ENCODE measurements at places on chromosomes 2 and 18.

DNA sequence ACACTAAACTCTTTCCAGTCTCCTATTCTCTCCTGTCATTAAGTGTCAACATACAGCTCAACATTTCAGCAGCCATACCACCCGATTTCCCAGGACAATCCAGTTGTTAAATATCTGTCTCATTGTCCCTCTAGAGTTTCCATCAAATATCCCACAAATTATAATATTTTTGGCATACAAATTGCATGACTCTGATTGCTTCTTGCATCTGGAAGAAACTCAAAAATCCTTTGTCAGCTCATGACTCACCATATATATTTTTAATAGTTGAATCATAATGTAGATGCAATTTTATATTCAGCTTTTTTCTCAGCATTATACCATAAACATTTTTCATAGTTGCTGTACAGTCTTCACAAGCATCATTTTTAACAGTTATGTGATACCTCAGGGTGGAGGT lies 7.2 kb downstream of the SLC30A3 start:
- no peak for DNase-seq

GRCh38 chr2:102771114-102771513 lies 9.3 kb downstream of the TMEM182 start:
- DNase-seq: no peak

DNA sequence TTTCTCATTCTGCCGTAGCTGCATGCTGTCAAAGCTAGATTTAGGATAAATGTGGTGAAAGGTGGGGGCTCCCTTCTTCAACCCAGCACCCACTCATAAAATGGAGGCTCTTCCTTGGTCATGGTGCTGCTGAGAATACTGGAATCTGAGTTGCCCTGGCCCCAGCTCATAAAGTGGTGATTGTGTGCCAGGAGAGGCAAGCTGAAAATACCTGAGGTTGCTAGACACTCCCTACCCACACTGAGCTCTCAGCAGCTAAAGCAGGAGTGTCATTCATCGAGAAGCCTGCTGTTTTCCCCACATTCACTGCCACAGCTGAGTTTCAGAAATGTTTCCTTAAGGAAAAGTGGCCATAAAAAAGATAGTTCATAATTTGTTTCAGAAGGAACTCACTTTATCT lies 297.1 kb upstream of the RBMS1 start:
- DNase-seq: no peak

- DNase-seq: no peak
Measured at GRCh38 chr2:150478200-150478974, 9.1 kb downstream of the RND3 start.

DNA sequence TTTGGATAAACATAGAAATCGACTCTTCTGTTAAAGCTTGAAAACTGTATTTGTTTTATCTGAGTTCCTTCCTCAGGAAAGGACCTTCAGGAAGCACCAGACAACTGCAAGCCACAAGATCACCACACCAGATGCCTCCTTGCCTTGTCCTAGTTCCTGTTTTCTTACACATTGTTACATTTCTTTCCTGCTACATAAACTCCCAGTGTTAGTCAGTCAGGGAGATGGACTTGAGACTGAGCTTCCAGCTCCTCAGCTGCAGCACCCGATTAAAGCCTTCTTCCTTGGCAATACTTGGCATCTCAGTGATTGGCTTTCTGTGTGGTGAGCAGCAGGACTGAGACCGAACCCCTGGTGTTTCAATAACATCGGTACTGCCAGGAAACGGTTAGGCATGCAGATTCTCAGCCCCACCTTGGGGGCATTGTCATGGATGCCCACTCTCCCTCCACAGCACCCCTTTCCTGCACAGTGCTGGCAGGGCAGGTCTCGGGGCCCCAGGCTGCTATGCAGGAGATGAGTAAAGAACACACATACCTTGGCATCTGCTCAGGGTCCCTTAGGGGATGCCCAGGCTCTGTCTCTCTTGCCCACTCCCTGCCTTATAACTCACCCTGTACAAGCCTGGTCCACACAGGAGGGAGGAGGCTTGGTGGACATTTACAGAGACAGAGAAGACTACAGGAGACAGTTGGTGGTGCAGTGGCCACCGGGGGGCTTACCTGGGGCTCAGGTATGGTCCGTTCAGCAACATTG lies 32.6 kb downstream of the ANKMY1 start:
- DNase-seq: no peak

DNA sequence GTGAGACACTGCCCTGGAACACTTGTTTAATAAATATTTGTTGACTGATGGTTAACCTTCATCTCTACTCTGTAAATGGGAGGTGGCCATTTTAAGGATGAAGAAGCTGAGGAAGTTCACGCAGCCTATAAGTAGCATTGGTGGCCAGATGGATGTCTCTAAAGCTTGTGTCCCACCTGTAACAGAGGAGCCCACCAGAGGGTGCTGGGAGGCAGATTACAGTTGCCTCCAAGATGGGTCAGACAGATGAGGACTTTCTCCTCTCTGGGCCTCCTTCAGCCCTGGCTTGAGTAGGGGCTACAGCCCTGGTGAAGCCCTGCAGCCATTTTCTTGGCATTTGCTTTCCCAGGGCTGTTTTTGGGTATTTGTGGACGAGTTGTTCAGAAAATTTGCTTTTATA lies 45.0 kb upstream of the MCFD2 start:
- no peak for DNase-seq

DNA sequence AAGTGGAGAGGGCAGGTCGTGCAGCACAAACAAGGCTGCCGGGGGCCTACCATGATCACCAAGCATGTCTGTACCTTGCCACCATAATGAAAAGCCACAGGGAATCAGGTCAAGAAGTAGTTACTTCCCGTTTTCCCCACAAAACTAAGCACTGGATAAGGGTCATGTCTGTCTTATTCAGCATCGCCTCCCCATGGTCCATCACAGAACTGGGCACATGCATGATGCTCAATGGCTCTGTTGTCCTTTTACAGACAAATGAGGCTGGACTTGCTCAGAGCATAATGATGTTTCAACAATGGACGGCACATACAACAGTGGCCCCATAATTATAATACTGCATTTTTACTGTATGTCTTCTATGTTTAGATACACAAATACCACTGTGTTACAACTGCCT lies 27.5 kb downstream of the REEP1 start:
- no peak for DNase-seq

DNA sequence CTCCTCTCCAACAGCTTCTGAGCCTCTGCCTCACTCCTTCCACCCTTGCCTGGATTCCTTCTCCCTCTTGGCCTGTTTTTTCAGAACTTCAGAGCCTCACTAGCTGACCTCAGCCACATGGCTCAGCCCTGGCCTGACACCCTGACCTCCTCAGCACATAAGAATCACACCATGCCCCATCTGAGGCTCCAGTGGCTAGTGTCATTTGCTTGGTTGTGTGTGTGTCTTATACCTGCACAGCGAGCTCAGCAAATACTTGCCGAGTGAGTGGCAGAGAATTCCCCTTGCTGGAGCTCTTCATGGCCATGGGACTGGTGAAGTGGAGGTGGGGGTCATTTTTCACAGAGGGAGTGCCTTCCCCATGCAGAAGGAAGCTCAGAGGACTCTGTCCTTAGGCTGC lies 70.2 kb downstream of the CELF4 start:
- DNase-seq: no peak

- DNase-seq: no peak
Measured at GRCh38 chr2:112924821-112925220, 13.9 kb downstream of the IL37 start.

DNA sequence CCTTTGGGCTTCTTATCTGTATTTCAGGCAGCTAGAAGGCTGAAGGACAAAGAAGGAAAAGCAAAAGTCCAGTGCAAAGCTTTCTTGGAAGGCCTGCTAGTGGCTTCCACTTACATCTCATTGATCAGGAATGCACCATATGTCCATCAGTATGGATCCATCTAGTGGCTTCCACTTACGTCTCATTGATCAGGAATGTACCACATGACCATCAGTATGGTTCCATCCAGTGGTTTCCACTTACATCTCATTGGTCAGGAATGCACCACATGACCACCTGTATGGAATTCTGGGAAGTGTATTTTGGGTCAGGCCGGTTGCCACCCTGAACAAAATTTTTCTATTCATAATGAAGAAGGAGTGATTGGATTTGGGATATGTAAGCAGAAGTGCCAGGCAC lies 70.6 kb downstream of the LYPD6 start:
- DNase-seq: no peak

DNA sequence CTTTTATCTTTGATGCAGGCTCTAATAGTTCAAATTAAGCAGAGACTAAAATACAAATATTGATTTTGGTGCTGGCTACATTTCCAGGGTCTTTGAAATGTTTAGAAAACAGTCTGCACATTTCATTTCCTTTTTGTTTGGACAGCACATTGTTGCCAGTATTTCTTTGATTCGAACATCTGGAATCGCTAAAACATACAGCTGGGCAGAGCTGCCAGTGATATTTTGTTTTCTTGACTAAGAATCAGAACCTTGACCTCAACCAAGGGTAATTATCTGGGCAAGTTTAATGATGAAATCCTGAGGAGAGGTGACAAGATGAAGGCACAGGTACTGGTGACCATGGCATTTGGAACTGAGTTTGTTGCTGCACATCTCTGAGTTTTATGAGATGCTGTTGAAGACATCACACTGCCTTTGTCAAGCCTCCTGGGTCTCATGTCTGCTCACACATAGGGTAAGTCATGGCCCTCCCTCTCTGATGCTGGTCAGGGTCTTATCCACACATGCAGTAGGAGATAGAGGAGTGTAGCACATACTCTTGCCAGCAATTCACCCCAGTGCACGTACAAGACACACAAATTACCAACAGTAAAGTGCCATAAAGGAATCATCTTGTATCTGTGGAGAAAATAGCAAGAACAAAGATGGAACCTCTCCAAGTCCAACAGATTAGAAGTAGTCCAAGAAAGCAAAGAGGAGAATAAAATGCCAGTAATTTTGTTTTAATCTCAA lies 391.9 kb downstream of the RND3 start:
- DNase-seq: no peak

DNA sequence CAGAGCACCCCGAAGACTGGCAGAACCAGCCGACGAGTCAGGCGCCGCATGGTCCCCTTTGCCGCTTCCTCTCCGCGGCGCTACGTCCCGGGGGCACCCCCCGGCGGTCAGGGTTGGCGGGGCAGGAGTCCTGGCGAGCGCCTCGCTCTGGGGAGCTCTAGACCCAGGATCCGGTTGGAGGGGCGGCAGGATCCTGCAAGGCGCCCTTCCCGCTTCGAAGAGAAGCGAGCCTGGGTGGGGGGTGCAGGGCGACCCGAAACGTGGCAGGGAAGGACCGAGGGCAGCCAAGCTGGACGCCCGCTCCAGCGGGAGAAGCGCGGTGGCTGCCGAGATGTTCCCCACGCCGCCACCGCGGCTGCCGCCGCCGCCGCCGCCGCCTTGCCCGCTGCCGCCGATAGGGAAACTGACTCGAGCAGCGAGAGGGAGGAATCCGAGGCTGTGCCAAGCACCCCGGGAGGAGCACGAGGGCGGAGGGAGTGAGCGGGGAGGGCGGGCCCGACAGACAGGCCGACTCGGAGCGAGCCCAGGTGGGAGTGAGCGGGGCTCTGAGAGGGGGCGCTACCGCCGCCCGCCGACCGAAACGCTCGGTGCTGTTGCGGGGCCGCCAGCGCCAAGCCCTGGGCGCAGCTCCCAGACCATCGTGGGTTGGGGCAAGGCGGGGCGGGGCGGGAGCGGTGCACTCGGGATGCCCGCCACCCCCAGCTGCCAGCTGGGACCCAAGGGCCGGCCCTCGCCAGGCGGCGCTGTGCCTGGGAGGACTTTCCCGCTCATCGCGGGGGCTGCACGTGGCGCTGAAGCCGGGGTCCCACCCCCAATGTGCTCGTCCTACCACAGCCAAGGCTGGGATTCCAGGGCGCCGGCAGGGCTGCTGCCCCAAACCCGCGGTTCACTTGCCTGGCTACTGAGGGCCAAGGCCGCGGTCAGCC lies at the start of gene GALNT14:
TSS of gene GALNT14 (minus strand) at position 404 of the 926 bp plus-strand sequence. CDS start at position 50, 354 bp downstream.
- DNase-seq: no peak

- DNase-seq: no peak
Measured at GRCh38 chr18:77144046-77144445, 11.5 kb upstream of the MBP start.

DNA sequence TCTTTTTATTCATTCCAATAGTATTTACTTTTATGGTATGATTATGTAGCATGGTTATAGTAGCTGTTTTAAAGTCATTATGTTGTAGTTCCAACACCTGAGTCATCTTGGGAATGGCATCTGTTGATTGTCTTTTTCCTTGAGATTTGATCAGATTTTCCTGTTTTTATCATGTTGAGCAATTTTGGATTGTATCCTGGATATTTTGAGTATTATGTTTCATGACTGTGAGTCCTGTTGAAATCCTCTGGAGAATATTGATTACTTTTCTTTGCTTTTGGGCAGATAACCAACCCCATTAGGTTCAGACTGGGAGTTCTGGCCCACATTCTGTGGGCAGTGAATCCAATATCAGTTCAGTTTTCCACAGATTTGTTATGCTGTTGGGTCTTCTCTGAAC lies 163.2 kb upstream of the SPRED2 start:
- no peak for DNase-seq

DNA sequence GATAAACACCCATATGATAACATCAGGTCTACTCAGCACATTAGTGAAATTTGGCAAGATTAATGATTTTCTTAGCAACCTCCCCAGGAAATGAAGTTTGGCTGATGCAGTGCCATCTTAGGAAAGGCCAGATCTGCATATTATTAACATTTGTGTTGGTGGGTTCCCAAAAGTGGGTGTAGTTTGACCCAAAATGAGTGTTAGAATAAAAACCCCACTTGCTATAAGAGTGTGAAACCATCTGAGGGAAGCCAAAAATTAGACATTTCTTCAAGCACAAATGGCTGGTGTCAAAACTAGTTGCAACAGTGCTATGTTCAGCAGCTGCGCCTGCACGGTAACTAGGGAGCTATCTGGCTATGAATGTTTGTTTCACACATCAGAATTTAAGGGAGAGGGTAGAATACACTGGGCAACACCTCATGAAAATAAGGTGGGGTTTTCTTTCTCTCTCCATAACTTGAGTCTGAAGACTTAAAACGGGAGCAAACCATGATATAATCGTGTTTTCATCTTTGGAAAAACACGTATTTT lies 15.9 kb upstream of the CSRNP3 start:
- no peak for DNase-seq

DNA sequence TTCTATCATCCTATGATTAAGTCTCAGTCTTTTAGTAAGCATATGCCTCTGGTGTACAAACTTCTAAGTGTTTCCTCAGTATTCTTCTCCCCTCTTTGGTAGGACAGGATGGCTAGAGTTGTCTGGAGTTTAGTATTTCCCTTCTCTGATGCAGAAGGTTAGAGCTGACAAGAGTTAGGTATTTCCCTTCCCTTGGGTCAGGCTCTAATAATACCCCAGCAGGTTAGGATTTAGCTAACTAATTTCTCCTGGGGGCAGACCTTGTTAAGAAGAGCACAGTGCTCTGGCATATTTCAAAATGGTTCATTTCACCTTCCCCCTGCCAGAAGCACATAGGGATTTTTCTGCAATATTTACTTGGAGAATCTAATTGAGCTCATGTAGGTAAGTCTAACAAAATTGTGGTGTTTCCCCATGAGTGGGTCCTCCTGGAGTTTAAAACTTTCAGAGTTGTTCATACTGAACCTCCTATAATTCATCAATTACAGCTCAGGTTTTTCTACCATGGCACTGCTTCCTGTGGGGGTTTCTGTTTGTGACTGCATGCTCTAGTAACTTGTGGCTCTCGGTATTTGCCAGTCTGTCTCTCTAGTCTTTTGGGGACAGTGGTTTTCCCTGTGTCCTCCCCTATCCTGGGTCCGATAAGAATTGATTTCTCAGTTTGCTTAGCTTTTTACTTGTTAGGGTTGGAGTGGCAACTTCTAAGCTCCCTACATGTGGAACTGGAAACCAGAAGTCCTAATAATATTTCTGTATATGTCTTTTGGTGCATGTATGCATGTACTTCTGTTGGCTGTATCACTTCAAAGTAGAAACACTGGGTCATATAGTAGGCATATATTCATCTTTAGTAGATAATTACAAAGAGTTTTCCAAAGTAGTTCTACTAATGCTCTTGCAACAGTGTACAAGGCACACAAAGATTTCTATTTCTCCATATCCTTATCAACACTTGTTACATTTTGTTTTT lies 77.7 kb downstream of the GDF7 start:
- DNase-seq: no peak

Data from amygdala (tissue), 56 donors.